Tibial nerve (tissue), 4 donors: ENCODE measurements at places on chromosomes 3 and 15. TPM values are rescaled to one million over a fixed set of nuclear protein-coding genes. Genes with fewer than 3 reads are reported as not detected.

DNA sequence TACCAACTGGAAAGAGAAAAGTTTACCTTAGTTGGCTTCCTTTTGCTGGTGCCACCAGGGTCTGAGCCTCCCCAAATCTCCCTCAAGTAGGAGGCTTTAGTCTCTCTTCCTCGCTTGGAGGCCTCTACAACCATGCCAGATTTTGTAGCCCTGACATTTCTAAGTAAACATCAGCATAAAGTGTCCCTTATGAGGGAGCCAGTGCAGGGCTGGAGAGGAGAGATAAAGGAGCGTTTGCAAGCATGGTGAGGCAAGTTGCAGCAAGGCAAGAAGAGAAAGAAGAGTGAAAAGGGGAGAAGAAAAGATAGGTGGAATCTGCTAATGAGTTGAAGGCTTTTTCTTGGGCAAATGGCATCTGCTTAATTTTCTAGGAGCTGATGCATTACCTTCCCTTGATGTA, 82.7 kb upstream of the FNDC3B start:
- H3K4me3 ChIP-seq, result no peak overlapping the region
- no peaks in the 10 kb centered on the region for H3K36me3 ChIP-seq
- no peak for DNase-seq
- peak overlapping the region; percentile 75 for H3K27ac ChIP-seq
- H3K4me1 ChIP-seq, result no peaks in the 10 kb centered on the region

GRCh38 chr15:28978661-28979060, 92.9 kb downstream of the APBA2 start:
- no peaks in the 10 kb centered on the region for H3K36me3 ChIP-seq

- H3K27me3 ChIP-seq, result peaks cover 5% of the 10 kb centered on the region
- no peaks in the 10 kb centered on the region for H3K36me3 ChIP-seq
- no peak overlapping the region for H3K4me3 ChIP-seq
- no peaks in the 10 kb centered on the region for H3K4me1 ChIP-seq
- no peak overlapping the region for H3K27ac ChIP-seq
- no peak for DNase-seq
Observed at GRCh38 chr15:88688394-88688933, 49.6 kb downstream of the ISG20 start.

GRCh38 chr3:147900851-147901250, 491.7 kb downstream of the ZIC1 start:
- no peaks in the 10 kb centered on the region for H3K36me3 ChIP-seq
- H3K4me3 ChIP-seq, result no peak overlapping the region
- no peak overlapping the region for H3K27ac ChIP-seq
- H3K4me1 ChIP-seq, result no peaks in the 10 kb centered on the region
- no peak for DNase-seq

- no peaks in the 10 kb centered on the region for H3K36me3 ChIP-seq
- H3K27ac ChIP-seq, result no peak overlapping the region
- H3K27me3 ChIP-seq, result no peaks in the 10 kb centered on the region
- no peak for DNase-seq
- no peak overlapping the region for H3K4me3 ChIP-seq
- H3K4me1 ChIP-seq, result no peaks in the 10 kb centered on the region
Observed at GRCh38 chr3:60240492-60240891, 1010.8 kb downstream of the FHIT start.

DNA sequence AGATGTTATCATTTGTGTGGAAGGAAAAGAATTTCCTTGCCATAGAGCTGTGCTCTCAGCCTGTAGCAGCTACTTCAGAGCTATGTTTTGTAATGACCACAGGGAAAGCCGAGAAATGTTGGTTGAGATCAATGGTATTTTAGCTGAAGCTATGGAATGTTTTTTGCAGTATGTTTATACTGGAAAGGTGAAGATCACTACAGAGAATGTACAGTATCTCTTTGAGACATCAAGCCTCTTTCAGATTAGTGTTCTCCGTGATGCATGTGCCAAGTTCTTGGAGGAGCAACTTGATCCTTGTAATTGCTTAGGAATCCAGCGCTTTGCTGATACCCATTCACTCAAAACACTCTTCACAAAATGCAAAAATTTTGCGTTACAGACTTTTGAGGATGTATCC, 15.1 kb downstream of the KLHL24 start:
- no peak overlapping the region for H3K4me3 ChIP-seq
- no peak overlapping the region for H3K27ac ChIP-seq
- no peaks in the 10 kb centered on the region for H3K4me1 ChIP-seq

GRCh38 chr3:69607466-69608305, 131.6 kb upstream of the MITF start:
- H3K27me3 ChIP-seq, result no peaks in the 10 kb centered on the region
- H3K36me3 ChIP-seq, result no peaks in the 10 kb centered on the region
- no peak overlapping the region for H3K4me3 ChIP-seq
- H3K27ac ChIP-seq, result no peak overlapping the region
- no peak for DNase-seq

DNA sequence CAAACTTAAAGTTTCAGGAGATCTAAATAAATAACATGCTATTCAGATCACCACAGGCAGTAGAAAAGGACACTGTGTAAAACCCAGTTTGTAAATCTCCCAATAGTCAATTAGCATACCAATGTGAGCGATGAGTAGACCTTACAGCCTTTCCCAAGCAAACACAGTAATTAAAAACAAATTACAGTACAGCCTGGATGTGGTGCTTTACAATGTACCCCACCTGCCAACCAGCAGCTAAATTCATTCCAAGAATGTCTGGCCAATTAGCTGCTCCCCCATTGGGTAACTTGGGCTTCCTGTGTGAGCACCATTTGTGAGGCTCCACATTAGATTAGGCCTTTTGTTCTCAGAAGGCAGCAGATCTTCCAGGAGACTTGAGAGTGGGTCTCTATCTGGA, 635.0 kb downstream of the TBL1XR1 start:
- no peak overlapping the region for H3K27ac ChIP-seq
- H3K36me3 ChIP-seq, result no peaks in the 10 kb centered on the region
- no peak overlapping the region for H3K4me3 ChIP-seq

GRCh38 chr15:96320703-96321638, 9.5 kb upstream of the NR2F2 start:
- H3K27ac ChIP-seq, result peak overlapping the region; percentile 99
- H3K4me1 ChIP-seq, result no peaks in the 10 kb centered on the region
- peak; percentile 35 for DNase-seq
- peak overlapping the region; percentile 75 for H3K4me3 ChIP-seq

GRCh38 chr3:77362936-77363335, 323.0 kb downstream of the ROBO2 start:
- DNase-seq, result no peak
- H3K4me3 ChIP-seq, result no peak overlapping the region
- H3K27ac ChIP-seq, result no peak overlapping the region
- no peaks in the 10 kb centered on the region for H3K4me1 ChIP-seq
- no peaks in the 10 kb centered on the region for H3K36me3 ChIP-seq

GRCh38 chr15:100958326-100959065, 39.3 kb downstream of the LRRK1 start:
- H3K27me3 ChIP-seq, result no peaks in the 10 kb centered on the region
- no peak for DNase-seq
- no peak overlapping the region for H3K27ac ChIP-seq
- peaks cover 7% of the 10 kb centered on the region for H3K4me1 ChIP-seq

DNA sequence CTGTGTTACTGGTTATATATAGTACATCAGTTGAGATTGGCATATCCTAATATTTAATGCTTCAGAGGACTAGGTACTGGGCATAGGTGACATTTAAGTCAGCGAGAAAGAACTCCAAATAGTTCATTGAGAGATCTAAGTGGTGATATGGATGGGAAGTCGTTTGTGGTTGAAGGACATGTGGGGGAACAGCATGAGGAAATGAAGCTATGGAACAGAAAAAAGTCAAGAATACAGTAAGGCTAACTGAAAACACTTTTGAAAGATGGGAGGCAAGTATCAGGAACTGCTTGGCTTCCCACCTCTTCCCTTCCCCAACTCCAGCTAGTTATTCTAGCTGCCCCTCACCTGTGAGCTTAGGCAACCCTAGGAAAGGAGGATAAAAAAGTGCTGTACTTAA, 3.7 kb upstream of the MYO5A start:
- H3K27ac ChIP-seq, result no peak overlapping the region
- no peaks in the 10 kb centered on the region for H3K36me3 ChIP-seq
- no peaks in the 10 kb centered on the region for H3K4me1 ChIP-seq
- no peak overlapping the region for H3K4me3 ChIP-seq

DNA sequence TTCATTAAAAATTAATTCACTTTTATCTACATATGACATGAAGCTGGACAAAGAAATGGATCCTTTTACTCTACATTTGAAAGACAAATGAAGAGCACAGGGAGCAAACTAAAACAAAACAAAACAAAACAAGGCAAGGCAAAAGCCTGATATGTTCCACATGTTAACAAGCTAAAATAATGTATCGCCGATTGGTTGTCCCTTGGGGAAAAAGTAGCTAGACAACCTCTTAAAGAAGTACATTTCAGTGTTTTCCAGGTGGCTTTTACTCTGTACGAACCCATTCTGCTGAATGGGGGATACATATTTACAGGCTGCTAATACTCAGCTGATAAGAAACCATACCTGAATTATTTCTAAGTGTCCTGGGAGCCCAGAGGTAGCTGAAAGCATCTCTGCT, 493.0 kb upstream of the TBL1XR1 start:
- no peaks in the 10 kb centered on the region for H3K36me3 ChIP-seq
- no peaks in the 10 kb centered on the region for H3K27me3 ChIP-seq
- H3K4me1 ChIP-seq, result no peaks in the 10 kb centered on the region
- no peak overlapping the region for H3K27ac ChIP-seq
- DNase-seq, result no peak

- DNase-seq, result no peak
- no peak overlapping the region for H3K27ac ChIP-seq
- peaks cover 25% of the 10 kb centered on the region for H3K4me1 ChIP-seq
- no peak overlapping the region for H3K4me3 ChIP-seq
- no peaks in the 10 kb centered on the region for H3K27me3 ChIP-seq
Observed at GRCh38 chr3:188082450-188082849, 71.5 kb upstream of the LPP start.

- H3K27me3 ChIP-seq, result no peaks in the 10 kb centered on the region
- H3K4me1 ChIP-seq, result peaks cover 3% of the 10 kb centered on the region
- no peaks in the 10 kb centered on the region for H3K36me3 ChIP-seq
- DNase-seq, result no peak
Observed at GRCh38 chr3:159881208-159881607, 107.4 kb upstream of the IL12A start.

DNA sequence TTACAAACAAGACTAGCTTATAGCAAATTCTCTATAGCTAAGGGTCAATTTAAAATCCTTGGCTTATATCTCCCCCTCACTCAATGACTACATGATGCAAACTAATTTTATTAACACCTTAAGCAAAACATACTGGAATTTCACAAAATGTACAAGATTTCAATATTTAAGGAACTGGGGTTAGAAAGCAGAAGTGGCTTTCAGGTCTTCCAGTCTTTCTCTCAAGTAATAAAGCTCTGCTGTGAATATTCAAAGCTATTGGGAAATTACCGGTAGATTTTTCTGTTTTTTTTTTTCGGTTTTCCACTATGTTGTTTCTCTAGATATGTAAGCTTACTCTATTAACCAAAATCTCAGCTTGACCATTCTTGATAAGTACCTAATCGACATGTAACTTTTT, 3.9 kb downstream of the EPM2AIP1 start:
- peak overlapping the region; percentile 14 for H3K4me3 ChIP-seq
- no peak for DNase-seq
- peaks cover 32% of the 10 kb centered on the region for H3K4me1 ChIP-seq
- H3K27ac ChIP-seq, result no peak overlapping the region
- H3K27me3 ChIP-seq, result no peaks in the 10 kb centered on the region

DNA sequence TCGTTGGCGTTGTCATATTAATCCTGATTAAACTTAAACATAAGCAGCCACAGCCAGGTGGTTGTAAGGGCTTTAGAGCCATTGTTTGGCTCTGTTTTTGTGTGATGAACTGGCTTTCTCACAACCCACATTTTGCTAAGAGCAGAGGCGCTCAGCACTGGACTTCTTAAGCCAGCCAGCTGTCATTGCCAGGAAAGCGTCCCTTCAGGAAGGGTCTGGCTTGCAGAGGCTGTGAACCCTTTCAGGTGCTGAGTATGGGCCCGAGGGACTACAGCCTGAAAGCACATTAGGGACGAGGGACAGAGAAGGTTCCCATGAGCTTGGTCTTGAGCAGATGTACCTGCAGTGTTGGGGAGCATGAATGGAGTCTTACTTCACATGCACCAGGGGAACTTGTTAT, 112.3 kb downstream of the CHCHD6 start:
- H3K27me3 ChIP-seq, result no peaks in the 10 kb centered on the region
- no peaks in the 10 kb centered on the region for H3K36me3 ChIP-seq
- peaks cover 5% of the 10 kb centered on the region for H3K4me1 ChIP-seq
- no peak overlapping the region for H3K4me3 ChIP-seq

- no peaks in the 10 kb centered on the region for H3K36me3 ChIP-seq
- no peaks in the 10 kb centered on the region for H3K27me3 ChIP-seq
- DNase-seq, result peak; percentile 3
- no peak overlapping the region for H3K4me3 ChIP-seq
- H3K4me1 ChIP-seq, result no peaks in the 10 kb centered on the region
- H3K27ac ChIP-seq, result no peak overlapping the region
Observed at GRCh38 chr15:100718075-100718980, 115.9 kb downstream of the ASB7 start.

- DNase-seq, result no peak
- peaks cover 64% of the 10 kb centered on the region for H3K4me1 ChIP-seq
- H3K4me3 ChIP-seq, result no peak within 1 kb of the TSS
- H3K36me3 ChIP-seq, result no peaks in the 10 kb centered on the region
- H3K27ac ChIP-seq, result peak within 1 kb of the TSS; percentile 34
Observed at GRCh38 chr3:98763076-98763475, at the start of gene ST3GAL6. TSS of gene ST3GAL6 (plus strand) at chr3:98763340. CDS start at chr3:98768441, 5,101 bp downstream.

DNA sequence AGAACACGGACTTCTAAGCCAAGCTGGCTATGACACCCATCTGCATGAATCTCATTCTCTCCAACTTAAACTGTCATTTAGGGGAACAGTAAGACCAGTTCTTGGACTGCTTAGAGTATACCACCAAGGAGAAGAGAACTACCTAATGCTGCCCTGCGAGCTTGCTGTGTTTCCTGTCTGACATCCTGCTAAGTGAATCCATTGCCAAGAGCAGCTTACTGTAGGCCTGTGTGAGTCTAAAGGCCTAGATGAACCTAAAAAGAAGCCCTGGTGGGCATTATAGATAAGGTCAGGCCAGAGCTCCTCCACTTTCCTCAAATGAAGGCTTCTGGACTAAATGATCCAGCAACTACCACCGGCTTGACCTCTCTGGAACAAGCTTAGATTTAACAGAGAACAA, 15.0 kb downstream of the LZTFL1 start:
- no peaks in the 10 kb centered on the region for H3K27me3 ChIP-seq
- H3K4me3 ChIP-seq, result no peak overlapping the region
- H3K4me1 ChIP-seq, result no peaks in the 10 kb centered on the region
- no peaks in the 10 kb centered on the region for H3K36me3 ChIP-seq

GRCh38 chr15:73935547-73935946, 9.3 kb downstream of the LOXL1 start:
- no peaks in the 10 kb centered on the region for H3K36me3 ChIP-seq
- no peak overlapping the region for H3K27ac ChIP-seq
- H3K27me3 ChIP-seq, result no peaks in the 10 kb centered on the region

The POLQ gene
- 0.30 TPM for total RNA-seq

The IL17RB gene
- 7.1 TPM for total RNA-seq

The ISLR gene
- 165 TPM for total RNA-seq

The CSPG4 gene
- total RNA-seq, result 129 TPM

The SLC12A8 gene
- total RNA-seq, result 0.42 TPM

The GPR27 gene
- 5.0 TPM for total RNA-seq

The FSIP1 gene
- total RNA-seq, result 1.5 TPM

The CEMIP gene
- not detected for total RNA-seq

The UNC13C gene
- 0.30 TPM for total RNA-seq

The C3orf85 gene
- total RNA-seq, result not detected

The WDR5B gene
- total RNA-seq, result 5.1 TPM

The GRAMD1C gene
- 12.6 TPM for total RNA-seq
